ENCODE measurements at places on chromosomes 2 and 18.

DNA sequence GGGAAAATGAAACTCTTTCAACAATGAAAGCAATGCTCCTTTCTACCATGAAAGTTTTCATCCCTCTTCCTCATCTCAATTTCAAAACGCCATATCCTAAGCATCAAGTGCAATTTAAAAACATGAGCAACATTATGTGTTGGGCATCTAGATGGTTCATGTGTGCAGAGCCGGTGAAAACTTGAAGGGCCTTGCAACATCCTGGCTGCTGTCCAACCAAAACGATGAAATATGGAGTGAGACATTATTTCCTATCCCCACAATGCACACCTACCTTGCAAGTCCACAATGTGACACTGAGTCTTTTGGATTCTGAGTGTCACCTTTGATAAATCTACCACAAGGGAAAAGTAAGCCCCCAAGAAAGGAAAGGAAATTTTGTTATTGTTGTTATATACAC lies 110.0 kb downstream of the NCKAP5 start:
- DNase-seq: no peak

DNA sequence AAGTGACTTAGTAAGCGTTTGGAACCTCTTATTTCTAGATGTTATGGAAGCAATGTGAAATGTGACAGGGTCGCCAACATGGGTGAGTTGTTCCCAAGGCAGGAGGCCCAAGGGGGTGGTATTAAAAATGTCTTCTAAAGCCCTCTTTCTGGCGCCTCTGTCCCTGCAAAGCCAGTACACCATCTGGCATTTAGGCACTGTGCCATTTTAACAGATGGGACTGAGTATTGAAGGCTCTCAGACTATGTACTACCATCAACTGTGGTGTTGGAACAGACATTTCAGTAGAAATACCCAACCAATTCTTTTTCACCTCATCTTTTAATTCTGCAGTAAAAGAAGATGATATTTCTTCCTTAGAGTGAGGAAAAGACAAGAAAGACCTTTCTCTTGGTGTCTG lies 384.5 kb upstream of the MMADHC start:
- no peak for DNase-seq

- DNase-seq: no peak
These were observed 16.9 kb upstream of the RGPD4 start for GRCh38 chr2:107809835-107810234.

GRCh38 chr2:71727562-71727961 lies 274.2 kb downstream of the DYSF start:
- no peak for DNase-seq

GRCh38 chr2:11131166-11131920 lies 23.9 kb upstream of the SLC66A3 start:
- DNase-seq: no peak

GRCh38 chr2:111898703-111899514 lies 502 bp downstream of the MERTK start:
- no peak for DNase-seq

DNA sequence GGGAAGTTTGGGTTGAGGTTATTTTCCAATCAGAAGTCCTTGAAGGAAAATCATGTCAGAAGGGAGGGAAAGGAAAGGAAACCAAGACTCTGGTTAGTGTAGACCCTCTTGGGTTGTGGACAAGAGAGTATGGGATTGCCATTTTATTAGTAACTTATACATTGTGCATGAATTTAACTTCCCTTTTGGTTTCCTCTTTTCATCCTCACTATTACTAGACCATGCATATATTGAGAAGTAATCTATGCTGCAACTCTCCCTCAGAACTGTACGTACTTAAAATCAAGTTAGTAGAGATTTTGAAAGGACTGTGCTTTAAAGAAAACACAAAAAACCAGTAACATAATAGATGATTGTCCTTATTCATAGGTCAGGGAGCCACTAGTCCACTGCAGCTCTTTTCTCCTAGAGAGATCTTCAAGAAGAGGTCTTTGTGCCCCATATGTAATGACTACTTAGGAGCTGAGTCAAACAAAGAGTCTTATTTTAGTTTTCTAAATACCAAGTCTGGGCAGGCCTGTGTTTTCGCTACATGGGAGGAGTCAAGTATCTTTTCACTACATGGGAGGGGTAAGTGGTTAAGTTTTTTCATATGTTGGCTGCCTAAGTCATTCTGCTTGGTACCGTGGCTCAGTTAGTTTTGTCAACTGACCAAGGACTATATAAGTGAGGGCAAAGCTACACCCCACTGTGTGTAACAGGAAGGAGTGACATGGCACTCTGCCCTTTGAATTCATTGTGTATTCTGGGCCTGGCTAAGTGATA lies 25.2 kb upstream of the FAM117B start:
- DNase-seq: no peak

- no peak for DNase-seq
These were observed 91.8 kb upstream of the THUMPD2 start for GRCh38 chr2:39870871-39871270.

DNA sequence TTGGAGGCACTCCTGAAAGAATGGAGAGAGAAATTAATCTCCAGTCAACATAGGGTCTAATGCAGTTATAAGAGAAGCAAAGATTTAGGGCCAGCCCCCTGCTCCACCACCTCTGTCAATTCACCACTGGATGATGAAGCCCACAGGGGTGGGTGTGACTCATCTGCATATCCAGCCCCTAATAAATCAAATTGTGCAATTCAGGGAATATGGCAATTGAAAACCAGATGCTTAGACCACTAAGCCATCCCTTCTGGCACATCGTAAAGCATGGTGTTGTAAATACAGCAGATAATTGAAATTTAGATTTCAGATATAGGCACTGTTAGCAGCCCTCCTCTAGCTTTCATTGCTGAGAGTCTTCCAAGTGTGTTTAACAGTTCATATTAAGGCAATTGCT lies 541.4 kb downstream of the PARD3B start:
- DNase-seq: no peak

DNA sequence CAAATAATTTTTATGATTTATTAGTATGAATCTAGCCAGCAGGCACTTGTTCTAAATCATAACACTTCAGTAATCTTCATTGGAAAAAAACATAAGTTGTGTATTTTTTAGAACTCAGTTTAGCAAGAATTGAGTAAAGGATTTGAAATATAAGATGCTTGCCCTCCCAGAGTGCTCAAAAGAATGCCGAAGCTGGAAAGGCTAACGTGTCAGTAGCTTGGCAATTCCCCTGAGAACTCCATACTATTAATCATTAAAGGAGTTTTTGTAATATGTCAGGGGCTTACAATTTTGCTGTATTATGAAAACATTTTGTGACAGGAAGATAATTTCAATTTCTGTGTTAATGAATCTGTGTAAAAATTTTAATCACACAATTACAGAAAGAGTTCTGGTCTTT lies 122.7 kb downstream of the GULP1 start:
- no peak for DNase-seq

DNA sequence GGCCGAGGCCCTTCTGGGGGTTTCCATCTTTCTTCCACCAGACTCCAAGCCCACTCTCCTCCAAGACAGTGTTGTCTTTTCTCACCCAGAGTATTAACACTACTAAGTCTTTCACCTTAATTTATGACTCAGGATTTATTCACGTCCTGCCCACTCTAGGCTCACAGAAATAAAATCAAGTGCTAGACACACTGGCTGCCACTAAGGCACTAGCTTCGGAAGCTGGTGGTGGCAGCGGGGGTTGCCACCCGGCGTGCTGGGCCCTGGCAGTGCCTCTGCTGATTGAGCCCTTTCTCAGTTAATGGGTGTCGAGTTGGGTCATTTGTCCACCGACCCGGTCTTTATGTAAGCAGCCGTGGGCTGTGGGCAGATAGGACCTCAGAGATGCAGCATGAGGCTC lies 93.6 kb upstream of the FZD5 start:
- DNase-seq: no peak

GRCh38 chr2:40534528-40534927 lies 82.6 kb upstream of the SLC8A1 start:
- DNase-seq: no peak

GRCh38 chr2:98867539-98868309 lies 68.3 kb downstream of the CRACDL start:
- DNase-seq: no peak

- DNase-seq: no peak
These were observed 135.8 kb downstream of the IKZF2 start for GRCh38 chr2:213015387-213016165.

- DNase-seq: no peak
These were observed 95.9 kb upstream of the DLGAP1 start for GRCh38 chr18:4551001-4551360.

DNA sequence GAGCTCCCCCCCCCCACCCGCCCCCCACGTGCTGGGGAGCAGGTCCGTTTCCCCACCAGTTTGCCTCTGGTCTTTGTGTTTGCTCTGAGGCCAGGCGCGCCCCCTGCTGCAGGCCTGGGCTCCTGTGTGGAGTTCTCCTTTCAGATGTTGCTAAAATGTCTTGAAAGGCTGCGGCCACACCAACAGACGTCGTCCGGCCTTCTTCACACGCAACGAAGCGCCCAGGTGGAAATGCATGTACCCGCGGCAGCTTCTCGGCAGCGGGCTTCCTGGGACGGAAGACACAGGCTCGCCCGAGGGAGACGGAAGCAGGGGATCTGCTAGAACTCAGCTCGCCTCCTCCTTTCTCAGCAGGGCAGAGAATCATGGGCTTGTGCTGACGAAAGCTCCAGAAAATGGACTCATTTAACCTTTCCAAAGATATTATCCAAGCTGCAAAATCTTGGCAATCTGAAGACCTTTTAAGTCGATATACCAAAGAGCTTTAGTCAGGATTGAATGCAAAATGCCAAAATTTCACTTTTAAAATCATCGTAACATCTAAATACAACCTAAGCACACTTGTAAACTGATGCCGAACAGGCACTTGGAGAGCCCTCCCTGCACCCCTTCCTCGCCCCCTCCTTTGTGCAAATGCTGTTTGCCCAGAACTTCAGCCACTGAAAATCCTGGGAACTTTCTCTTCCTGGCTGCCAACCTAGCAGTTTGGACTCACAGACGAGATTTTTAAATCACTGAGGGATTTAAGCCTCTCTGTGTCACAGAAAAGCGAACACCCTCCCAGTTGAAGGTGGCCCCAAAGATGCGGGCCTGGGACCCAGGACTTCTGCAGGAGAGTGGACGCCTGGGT lies 125.5 kb upstream of the ZNF516 start:
- DNase-seq: no peak

DNA sequence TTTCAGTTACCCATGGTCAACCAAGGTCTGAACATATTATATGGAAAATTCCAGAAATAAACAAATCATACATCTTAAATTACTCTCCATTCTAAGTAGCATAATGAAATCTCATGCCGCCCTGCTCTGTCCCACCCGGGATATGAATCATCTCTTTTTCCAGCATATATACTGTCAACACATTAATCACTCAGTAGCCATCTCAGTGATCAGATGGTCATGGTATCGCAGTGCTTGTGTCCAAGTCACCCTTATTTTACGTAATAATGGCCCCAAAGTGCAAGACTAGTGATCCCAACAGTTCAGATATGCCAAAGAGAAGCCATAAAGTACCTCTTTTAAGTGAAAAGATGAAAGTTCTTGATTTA lies 43.8 kb downstream of the OSBPL6 start:
- no peak for DNase-seq

DNA sequence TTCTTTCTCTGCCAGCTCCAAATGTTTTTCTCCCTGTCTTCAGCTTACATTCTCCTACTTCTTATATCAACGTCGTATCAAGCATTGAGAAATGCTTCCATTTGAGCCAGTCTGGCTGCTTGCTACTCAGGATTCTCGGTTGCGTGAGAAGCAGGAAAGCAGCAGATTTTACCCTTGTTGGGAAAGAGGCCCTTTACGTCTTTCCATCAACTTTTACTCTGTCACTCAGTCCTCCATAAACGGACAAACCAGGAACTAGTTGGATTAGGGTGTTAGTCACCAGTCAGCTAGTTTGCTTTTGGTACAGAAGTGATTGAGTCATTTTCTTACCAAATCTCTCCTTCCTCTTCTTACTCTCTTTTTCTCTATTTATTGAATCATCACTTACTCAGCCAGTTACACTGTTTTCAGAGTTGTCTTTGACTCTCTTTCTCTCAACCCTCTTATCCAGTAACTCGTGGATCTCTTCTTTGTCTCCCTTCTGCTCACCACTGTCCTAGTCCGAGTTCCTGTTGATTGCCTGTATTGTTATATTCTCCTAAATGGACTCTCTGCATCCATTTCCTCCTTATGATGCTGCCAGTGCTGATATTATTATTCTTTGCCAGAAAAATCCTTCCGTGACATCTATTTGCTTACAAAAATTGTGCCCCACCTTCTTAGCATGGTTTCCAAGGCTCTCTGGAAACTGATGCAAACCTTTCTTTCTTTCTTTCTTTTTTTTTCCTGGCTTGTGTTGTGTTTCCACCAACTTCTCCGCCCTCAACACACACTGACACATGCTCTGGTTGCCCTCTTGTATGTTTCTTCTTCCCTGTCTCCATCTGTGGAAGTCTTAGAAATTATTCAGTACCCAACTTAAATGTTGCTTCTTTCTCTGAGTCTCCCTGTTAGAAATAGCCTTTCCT lies 61.5 kb downstream of the VRK2 start:
- DNase-seq: no peak

DNA sequence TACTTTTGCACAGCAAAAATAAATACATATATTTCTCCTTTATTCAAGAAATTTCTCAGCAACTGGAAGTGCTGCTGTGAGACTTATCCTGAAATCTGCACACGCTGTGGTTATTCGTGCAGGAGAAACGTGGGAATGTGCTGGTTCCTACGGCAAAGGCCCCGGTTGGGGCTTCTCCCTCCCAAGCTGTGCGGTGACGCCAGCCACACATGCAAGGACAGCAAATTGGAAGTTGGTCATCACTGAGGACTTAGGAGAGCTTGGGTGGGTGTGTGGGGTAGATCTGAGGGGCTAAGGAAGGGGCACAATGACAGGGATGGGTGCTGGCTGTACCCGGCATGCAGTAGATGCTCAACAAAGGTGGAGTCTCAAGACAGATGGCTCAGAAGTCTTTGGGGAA lies 16.5 kb upstream of the MTCL1 start:
- no peak for DNase-seq

GRCh38 chr2:48016225-48017019 lies 110.1 kb upstream of the FBXO11 start:
- DNase-seq: peak; percentile 43

GRCh38 chr2:109458512-109458911 lies 155.3 kb downstream of the SEPTIN10 start:
- no peak for DNase-seq

GRCh38 chr2:56286936-56287335 lies 103.1 kb downstream of the CCDC85A start:
- DNase-seq: no peak

GRCh38 chr2:56348392-56349210 lies 164.8 kb downstream of the CCDC85A start:
- DNase-seq: no peak

- no peak for DNase-seq
These were observed 19.0 kb downstream of the DYM start for GRCh38 chr18:49441338-49441938.

DNA sequence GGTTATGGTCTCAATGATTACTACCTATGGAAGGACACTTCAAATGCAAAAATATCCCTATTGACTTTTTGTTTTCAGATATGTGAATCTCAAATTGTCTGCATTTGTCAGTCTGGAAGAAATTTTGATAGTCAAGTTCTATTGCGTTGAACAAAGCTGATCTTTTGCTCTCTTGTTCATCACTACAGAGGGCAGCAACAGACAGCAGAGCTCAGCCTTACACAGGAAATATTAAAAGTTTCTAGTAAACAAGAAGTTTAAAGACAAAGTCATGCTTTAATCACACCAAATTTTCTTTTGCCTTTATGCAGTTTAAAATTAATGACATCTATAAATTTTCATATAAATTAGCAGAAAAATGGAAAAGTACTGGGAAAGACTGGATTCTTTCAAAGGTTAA lies 617.5 kb downstream of the NR4A2 start:
- no peak for DNase-seq

Data from HepG2 (cell line).